HFF-Myc (cell line): ENCODE measurements at places on chromosomes 4 and X.

DNA sequence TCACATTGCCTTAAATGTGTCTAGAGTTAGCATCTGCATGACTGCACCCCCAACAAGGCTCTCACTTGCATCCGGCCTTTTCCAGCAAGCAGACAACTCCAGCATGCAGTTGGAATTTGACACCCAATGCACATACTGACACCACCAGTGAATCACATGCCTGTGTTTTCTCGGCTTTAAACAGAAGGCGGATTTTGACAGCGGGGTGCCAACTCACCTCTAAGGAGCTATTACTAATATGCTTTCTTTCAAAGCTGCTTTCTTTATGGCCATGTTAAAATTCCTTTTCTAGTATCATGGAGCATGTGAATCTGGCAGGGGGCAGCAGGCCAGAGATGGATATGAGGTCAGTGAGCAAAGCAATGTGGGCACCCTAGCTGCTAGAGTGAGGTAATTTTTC is 78.0 kb upstream of the CLNK start:
- peak; percentile 56 for DNase-seq

GRCh38 chr4:123113155-123113554 is 190.8 kb upstream of the NUDT6 start:
- DNase-seq = no peak

DNA sequence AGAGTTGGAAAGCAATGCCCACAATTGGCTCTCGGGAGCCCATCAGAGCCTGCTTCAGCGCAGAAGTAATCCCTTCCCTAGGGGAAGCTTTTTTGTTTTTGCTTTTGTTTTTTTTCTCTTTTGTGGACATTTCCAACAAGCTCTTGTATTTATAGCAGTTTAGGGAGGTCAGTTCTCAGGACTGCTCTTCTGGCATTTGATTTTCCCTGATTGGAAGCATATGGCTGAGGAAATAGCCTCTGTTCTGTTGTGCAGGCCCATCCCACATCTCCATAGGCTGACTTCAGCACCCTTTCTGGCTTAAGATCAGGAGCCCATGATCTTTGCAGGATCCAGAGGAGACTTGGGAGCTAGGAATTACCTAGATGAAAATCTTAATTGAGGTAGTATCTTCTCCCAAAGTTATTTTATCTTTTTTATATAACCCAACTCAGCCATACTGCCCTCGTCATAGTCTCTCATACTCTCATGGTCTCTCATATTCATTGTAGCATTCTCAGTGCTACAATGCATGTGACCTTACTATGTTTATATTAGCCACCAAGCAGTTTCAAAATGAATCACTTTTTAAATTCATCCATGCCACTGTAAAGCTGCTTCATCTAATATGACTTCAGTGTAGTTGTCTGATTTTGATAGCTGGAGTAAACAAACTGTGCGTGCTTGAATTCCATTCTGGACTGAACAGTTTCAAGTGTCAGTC is 16.7 kb downstream of the PAGE4 start:
- no peak for DNase-seq

GRCh38 chrX:19549838-19550237 is 34.5 kb upstream of the MAP3K15 start:
- DNase-seq = no peak

- no peak for DNase-seq
Observed at GRCh38 chr4:89129080-89129640, 17.8 kb downstream of the TIGD2 start.

DNA sequence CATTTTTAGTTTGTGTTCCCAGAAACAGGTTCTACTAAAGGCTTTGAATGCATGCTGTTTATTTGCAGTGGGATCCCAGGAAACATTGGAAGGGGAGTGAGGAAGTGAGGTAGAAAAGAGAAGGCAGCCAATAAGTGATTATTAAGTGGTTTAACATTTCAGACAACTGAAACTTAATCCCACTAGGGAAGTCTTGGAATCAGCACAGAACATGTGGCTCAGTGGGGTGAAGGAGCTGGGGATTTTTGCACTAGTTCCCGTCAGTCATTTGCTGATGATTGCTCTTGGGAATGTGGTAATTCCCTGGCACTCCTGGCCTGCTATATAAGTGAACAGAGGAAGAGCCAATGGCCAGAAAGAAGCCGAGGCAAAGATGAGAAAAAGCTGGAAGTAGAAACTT is 1053.0 kb upstream of the IGFBP7 start:
- no peak for DNase-seq

- DNase-seq = no peak
Observed at GRCh38 chr4:73875401-73875800, 6.2 kb downstream of the CXCL1 start.

DNA sequence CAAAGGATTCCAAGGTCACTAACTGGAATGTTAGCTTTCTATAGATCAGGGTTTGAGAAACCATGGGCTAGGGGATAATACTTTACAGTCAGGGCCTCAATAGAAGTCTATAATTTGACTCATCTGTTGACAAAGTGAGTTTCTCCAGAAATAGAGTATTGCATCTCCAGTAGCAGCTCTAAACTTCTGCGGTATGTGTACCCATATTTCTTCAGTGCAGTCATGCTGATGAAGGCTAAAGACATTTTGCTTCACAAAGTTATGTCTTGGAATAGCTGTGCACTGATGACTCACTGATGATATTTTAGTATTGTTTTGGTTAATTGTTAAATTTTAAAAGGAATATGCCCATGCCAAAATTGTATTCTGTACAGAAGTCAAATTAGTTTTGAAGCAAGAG is 464.9 kb upstream of the AMOT start:
- DNase-seq = no peak

GRCh38 chrX:41389311-41389888 is 55.4 kb downstream of the DDX3X start:
- no peak for DNase-seq

GRCh38 chr4:83371936-83372335 is 37.3 kb upstream of the HPSE start:
- DNase-seq = no peak

DNA sequence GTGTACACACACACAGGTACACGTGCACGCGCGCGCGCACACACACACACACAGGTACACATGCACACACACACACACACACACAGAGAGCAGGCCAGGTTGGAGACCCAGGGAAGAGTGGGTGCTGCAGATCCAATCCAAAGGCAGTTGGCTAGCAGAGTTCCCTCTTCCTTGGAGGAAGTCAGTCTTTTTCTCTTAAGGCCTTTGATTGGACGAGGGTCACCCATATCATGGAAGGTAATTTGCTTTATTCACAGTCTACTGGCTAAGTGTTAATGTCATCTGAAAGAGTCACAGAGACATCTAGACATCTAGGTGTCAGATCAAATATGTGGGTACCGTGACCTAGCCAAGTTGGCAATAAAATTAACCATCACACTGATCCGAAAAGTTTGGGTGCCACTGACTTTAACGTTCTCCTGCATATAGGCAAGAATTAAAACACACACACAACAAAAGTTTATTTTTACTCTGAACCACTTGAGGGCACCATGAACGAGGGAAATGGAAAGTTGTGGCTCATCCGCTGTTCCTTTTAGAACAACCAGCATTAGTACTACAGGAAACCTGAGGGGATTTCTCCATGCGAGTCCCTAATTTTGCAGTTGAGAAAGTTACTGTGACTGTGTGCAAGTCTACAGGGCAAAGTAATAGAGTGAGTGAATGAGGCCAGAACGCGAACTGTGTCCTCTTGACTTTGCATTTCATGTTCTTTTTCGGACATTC is 66.0 kb upstream of the STOX2 start:
- DNase-seq = no peak

DNA sequence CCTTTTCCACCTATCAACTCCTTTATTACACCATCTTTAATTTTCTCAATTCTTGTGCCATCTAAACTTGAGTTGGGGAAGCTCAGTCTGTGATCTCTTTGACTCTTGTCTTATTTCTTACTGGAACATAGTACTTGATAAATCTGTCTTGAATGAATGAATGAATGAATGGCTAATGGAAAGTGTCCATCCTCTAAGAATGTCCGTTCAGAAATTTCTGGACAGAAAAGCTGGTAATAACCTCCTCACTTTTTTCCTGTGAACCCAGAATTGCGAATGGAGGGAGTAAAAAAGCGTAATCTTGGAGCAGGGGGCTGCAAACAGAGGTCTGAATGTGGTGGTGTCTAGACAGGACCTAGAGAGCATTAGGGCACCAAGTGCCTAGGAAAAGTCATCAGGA is 9.4 kb upstream of the CLTRN start:
- DNase-seq = no peak

DNA sequence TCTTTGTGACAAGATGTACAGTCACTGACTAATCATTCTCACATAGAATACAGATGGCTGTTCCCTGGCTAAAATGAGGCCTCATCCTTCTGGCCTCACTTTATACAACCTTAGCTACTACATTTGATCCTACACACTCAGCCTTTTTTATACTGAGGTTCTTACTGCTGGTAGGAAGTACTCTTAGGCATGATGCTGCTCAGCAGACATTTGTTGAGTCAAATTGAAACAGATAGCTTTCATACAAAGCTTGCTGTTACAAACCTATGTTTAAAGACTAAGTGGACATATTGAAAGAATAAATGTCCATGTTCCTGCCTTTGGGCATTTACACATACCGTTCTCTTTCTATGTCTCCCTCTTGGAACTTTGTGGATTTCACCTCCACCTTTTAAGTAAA is 154.9 kb downstream of the NPFFR2 start:
- no peak for DNase-seq

DNA sequence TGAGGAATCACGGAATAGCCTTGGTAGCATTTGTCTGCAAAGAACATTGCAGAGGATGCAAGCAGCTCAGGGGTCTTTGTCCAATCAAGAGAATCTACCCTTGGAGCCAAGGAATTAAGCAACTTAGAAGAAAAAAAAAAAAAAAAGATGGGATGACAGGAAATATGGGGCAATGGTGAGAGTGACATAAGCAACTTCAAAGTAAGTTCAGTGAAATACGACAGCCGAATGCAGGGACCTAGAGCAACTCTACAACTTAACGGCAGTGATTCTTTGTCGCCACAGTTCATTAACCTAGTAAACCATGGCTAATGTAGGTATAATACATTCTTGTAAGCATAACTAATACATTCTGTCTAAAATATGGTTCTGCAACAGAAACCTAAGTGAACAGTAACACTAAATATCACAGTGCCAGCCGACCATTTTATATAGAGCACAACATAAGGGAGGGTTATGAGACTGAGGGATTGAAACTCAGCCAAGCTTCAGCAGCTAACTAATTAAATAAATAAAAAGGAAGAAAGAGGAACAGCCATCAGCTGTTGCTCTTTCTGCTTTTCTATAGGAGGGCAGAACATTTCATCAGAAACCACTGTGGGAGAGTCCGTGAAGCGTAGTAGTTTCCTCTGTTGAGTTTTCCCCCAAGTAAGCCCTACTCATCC is 74.7 kb downstream of the PPARGC1A start:
- no peak for DNase-seq

DNA sequence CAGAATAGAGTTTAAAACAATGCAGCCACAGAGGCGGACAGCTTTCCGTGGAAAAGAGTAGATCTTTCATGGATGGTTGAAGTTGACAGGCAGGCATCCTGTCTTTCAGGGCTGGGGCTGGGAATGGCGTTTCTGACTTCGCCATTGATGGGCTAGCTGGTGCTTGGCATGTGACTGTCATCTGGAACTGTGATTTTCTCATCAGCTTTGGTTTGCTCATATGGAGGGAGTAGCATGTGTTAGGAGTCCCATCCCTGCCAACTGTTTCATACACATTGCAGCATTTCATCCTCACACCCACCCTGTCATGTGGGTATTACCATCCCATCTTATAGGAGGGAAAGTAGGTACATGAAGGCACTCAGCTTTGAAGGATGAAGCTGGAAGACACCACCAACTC is 49.2 kb upstream of the STX18 start:
- DNase-seq = no peak

GRCh38 chr4:139769364-139769763 is 103.7 kb downstream of the MGST2 start:
- no peak for DNase-seq

- DNase-seq = peak; percentile 77
Observed at GRCh38 chr4:186685767-186686183, 37.9 kb downstream of the FAT1 start.

DNA sequence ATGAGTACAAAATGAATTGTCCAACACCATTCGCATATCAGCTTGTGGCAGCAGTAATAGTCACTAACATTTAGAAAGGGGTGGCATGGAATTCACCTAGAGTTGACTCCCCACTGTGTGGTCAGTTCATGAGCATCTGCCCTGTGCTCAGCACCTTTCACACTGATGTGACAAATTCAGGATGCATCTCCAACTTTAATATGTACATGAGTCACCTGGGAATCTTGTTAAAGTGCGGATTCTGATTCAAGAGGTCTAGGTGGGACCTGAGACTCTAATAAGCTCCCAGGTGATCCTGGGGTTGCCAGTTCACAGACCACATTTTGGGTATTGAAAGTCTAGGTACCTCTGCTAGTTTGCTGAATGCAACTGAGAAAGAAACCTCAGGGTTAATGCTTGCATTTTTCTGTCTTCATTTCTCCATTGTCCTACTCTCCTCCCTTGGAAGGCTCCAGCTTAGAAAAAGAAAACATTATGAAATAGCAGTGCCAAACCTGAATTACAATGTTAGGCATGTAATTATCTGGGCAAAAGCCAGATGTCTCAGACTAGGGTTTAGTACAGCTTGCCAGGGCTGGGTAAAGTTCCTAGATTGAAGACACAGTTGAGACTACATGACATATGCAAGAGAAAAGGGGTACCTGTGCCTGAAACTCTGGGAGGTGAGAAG is 32.7 kb downstream of the TMSB4X start:
- DNase-seq = no peak

- no peak for DNase-seq
Observed at GRCh38 chrX:19121898-19122640, at the start of gene ADGRG2. Gene ADGRG2, minus strand, starts transcription at chrX:19122468. Its CDS starts 53,634 bp downstream, at chrX:19068834.

GRCh38 chrX:94662689-94663088 is 988.7 kb downstream of the FAM133A start:
- DNase-seq = no peak

- DNase-seq = no peak
Observed at GRCh38 chr4:14222377-14223029, 595.0 kb upstream of the BOD1L1 start.

DNA sequence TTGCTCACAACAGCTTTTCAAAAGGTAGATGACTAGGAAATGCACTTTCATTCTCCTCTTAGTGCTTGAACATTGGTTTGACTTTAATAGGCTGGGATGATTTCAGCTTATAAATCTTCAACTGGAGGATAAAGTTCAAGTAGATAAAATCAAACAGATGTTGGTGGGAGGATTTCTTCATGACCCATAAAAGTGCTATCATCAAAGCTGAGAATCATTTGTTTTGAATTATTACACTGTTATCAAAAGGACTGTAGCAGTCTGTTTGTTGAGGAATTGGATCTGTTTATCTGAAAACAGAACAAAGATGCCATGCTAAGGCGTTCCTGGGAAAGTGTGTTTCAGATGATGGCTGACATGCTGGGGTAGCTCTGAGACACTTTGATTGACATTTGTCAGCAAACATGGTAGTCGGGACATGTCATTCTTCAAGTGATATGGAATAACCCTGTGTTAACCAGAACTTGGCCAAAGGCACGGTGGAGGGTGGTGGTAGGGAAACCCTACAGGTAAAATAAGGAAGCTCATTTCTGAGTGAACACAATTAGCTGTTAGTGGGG is 304.0 kb upstream of the PITX2 start:
- DNase-seq = peak; percentile 47

GRCh38 chrX:44898411-44899221 is 25.6 kb downstream of the KDM6A start:
- no peak for DNase-seq

GRCh38 chr4:83381173-83381572 is 46.5 kb upstream of the HPSE start:
- no peak for DNase-seq
